Fibroblast of skin of back (primary cell): ENCODE measurements at places on chromosomes 5 and 9.

GRCh38 chr9:121388140-121388905 is 18.3 kb upstream of the STOM start:
- peak; percentile 74 for DNase-seq

DNA sequence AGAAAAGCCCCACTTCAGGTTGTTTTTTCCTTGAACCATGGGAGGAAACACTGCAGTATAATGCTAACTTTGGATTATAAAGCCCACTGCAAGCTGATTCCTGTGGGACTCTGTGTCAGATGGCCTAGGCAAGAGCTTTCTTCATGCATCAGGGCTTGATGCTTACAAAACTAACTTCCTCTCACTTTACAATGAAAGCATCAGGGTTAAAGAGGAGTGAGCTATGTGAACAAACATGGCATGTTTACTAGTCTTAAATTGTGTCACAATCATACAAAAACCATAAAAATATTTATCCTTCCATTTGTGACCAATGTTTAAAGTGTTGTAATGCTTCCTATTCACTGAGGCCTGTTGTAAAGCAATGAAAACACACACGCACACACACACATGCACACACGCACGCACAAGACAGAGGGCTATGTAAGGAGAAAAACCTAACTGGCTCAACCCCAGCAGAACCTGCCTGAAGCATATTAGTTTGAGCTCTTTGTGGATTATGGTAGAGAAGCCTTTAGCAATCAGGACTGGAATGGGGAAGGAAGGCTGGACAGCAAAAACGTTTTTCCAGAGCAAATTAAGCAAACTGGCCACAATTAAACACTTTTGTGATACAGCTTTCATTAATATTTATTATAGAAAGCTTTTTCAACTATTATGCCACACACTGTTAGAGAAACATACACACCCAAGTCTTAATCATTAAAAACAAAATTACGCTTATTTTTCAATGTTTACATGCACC is 122.2 kb downstream of the AUH start:
- no peak for DNase-seq

DNA sequence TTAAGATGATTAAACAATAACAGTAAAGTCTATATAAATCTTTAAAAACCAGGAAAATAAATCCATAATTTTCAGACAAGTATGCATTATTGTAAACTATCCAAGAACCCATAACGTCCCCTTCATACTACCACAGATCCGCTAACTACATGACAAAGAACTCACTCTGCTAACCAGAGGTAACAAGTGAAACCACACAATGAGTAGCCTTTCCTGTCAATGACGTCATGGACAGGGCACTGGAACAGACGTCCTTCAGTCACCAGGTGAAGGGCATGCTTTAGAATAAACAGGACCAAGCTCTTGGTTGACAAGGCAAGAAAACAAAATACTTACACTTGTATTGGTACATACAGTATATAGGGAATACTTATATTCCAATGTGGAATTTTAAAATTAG is 45.2 kb downstream of the RNF130 start:
- peak; percentile 23 for DNase-seq

DNA sequence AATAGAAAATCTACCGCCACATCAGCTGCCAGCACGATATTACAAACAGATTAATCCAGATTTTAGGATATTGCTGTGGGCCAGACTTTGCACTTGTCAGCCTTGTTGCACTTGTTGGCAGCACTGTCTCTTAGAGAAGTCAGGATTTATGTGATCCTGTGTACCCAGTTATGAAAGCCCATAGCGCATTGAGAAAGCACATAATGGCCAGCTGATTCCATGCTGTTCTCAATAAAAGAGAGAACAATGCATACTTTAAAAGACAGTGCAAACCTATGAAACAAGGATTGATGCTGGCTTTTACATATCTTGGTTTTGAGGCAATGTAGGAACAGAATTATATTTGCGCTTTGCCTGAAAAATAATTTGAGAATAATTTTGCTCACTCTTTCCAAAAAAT is 140.8 kb downstream of the CEP120 start:
- DNase-seq: no peak

DNA sequence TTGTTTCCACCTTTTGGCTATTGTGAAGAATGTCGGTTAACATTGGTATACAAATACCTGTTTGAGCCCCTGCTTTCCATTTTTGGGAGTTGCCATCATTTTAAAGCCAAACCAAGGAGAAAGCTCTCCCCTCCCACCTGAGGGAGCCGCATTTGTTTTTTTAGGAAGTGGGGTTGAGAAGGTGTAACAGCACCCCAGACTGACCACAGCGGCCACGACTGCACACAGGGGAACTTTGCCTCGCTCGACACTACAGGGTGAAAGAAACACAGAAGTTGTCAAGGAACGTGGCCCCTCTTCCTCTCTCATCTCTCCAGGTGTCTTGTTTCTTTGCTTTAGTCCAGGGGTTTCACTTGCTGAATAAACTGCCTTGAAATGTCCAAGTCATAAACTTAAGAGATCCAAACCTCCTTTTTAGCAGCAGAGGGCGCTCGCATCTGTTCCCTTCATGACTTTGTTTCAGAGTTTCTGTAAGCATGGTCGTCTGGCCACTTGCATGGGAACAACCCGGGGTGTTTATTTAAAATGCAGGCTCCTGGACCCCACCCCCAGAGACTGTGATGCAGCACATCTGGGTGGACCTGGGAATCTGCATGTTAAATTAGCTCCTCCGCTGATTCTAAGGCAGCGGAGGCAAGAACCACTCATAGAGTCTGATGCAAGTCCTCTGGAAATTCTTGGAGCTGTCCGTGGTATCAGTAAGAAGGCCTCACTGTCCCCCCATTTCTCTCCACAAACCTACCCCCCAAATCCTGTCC is 2.1 kb upstream of the TTLL11 start:
- peak; percentile 59 for DNase-seq

DNA sequence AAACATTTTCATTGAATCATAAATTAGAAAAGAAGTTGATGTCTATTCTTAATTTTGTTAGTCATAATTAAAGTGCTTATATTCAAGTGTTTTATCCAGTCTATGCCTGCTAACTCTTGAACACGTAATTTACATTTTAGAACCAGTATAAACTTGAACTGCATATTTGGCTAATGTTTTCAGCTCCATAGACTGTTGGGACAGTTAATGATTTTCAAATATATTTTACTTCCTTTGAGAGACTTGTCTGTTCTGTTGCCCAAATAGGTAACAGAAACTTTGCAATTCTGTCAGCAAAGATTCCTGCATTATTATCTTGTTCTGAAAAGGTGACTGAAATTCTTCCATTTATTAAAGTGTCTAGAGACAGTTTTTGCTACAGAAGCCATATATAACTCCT is 7.8 kb downstream of the ITGA2 start:
- no peak for DNase-seq

- DNase-seq: peak; percentile 27
These were observed 40.1 kb downstream of the PCDHGC5 start for GRCh38 chr5:141529002-141529401.

- peak; percentile 97 for DNase-seq
These were observed 155.3 kb downstream of the ADAMTS12 start for GRCh38 chr5:33736510-33736909.

- no peak for DNase-seq
These were observed 29.8 kb downstream of the TDRD7 start for GRCh38 chr9:97441729-97442128.

- DNase-seq: no peak
These were observed 264.0 kb upstream of the TRIM32 start for GRCh38 chr9:116423149-116423548.
